ENCODE measurements at places on chromosomes 2 and 18.
A peak's percentile ranks its signal among the peaks of the same experiment; 100 is the strongest.

- peak; percentile 59 for DNase-seq
Measured at GRCh38 chr2:42663106-42663780, 94.8 kb downstream of the MTA3 start.

DNA sequence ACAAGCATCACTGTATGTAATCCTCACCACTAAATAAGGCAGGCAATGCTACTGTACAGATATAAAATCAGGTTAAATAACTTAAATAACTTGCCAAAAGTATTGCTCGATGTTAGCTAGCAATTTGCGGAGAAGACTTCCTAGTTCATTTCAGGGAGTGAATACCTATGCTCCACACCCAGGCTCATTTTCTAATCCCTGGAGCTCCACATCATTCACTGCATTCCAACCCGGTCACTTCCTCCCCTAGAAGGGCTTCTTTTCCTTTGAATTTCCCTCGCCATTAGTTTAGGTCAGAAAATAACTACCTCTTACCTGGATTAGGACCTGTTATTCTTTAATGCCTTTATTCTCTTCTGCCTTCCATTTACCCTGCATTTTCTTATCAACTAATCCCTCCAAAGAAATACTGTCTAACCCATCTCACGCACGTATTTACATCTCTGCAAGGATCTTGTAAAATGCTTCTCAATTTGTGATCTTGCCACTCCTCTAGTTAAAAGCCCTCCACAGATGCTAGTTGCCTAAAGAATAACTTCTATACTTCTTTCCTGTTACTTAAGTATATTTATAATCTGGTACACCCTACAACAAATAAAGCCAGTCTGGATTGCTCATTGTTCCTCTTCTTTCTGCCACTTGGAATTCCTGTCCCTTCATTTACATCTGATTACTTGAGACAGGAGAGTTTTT lies 599.8 kb downstream of the NRXN1 start:
- no peak for DNase-seq

- DNase-seq = no peak
Measured at GRCh38 chr2:178223806-178224205, 29.5 kb downstream of the OSBPL6 start.

GRCh38 chr2:125652280-125652679 lies 1003.7 kb upstream of the GYPC start:
- peak; percentile 61 for DNase-seq

GRCh38 chr18:30450927-30451326 lies 591.6 kb downstream of the DSC3 start:
- DNase-seq = no peak

DNA sequence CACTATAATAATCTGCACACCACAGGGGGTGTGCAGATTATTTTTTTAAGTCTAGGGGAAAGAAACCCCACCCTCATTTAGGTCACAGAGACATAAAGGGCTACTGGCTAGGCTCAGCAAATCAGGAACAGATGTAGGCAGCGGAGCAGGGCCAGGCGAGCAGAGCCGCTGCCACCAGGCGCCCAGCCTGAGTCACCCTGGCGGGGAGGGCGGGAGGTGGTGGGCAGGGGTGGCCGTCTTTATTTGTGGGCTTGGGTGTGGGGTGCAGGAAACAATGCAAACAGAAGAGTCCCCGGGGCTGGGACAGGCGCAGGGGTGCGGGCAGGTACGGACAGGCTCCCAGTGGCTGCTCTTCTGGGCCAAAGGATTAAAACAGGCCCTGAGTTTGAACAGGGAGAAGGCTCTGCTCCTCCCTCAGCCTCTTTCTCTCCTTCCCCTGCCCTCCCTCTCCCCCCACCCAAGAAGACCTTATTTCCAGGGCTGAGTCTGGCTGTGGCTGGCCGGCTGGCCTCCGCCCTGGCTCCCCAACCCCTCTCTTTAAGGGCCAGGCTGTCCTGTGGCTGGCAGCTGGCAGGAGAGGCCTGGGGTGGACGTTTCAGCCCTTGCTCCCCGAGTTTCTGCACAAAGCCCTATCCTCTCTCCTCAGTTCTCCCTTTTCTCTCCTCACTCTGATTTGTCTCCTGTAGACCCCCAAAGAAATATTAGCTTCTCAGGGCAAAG lies 142.9 kb upstream of the SMAD2 start:
- no peak for DNase-seq

DNA sequence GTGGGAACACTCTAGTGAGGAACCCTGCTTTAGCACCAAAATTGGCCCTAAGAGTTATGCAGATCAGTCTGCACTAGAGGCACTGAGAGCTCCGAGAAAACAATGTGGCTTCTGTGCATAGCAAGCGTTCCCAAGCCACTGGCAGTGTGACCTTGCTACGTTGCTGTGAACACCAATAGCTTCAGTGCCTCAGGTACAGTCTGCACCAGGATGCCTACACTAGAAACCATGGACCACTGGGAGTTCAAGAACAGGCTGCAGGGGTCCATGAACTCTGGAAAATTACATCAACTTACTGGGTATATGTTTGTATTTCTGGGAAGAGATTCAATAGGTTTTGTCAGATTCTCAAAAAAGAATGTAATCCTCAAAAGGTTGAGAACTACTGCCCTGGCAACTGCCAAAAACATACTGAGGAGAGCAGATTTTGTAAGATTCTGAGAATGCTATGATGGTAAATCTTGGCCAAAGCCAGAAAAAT lies 18.3 kb upstream of the SP3 start:
- DNase-seq = no peak

DNA sequence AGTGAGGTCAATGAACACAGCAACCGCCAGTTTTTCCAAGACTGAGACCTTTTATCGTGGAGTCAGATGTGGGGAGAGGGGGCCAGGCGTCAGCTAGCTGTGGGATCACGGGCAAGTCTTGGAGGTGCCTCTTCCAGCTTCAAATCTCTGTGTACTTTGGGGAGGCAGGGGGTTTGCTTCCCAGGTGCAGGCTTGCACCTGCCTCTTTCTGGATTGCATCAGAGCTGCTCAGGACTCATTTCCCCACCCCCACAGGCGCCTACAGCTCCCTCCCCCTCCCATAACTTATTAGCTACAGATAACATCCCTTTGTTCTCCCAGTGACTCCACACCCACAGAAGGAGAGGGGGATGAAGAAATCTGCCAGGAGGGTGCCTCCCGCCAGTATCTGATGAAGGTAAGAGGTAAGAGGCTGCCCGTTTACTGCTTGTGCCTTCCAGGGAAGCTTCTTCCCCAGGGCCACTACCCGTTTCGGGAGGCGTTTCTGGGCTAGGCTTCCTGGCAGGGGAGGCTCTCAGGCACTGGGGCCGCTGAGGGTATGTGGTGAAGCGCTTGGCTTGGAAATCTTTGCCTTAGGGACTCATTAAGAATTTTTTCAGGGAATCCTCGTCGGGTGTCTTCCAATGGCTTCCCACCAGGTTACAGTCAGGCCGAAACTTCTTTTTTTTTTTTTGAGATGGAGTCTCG lies 18.8 kb upstream of the MRPL33 start:
- no peak for DNase-seq

- no peak for DNase-seq
Measured at GRCh38 chr2:10957391-10957790, 45.7 kb downstream of the KCNF1 start.

- no peak for DNase-seq
Measured at GRCh38 chr2:207502577-207503198, 27.1 kb upstream of the CREB1 start.

GRCh38 chr2:109466674-109467575 lies 146.8 kb downstream of the SEPTIN10 start:
- DNase-seq = no peak

GRCh38 chr2:43026426-43027096 lies 199.8 kb downstream of the ZFP36L2 start:
- no peak for DNase-seq

DNA sequence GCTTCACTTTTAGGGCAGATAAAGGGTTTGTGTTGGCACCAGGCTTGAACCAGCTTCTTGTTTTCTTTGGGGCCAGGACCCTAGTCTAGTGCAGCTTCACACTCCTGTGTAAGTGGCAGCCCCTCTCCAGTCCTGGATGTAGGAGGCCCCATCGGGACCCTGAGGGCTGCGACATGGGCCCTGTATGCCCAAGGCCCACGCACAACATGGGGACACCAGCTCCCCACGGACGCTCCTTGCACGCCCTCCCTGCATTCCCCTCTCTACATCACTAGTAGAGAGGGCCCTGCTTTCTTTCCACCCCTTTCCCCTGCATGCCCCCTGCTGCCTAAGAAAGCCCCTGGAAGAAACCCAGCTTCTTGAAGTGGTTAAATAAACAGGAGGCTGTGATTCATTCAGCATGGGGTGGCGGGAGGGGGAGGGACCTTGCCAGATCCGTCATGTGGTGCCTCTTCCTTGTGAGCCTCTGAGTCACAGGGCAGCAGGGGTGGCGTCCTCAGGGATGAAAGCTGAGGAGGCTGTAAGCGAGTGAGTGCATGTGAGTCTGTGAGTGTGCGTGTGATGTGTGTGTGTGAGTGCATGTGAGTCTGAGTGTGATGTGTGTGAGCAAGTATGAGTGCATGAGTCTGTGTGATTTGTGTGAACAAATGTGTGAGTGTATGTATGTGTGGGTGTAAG lies 42.5 kb downstream of the COPS8 start:
- DNase-seq = no peak

DNA sequence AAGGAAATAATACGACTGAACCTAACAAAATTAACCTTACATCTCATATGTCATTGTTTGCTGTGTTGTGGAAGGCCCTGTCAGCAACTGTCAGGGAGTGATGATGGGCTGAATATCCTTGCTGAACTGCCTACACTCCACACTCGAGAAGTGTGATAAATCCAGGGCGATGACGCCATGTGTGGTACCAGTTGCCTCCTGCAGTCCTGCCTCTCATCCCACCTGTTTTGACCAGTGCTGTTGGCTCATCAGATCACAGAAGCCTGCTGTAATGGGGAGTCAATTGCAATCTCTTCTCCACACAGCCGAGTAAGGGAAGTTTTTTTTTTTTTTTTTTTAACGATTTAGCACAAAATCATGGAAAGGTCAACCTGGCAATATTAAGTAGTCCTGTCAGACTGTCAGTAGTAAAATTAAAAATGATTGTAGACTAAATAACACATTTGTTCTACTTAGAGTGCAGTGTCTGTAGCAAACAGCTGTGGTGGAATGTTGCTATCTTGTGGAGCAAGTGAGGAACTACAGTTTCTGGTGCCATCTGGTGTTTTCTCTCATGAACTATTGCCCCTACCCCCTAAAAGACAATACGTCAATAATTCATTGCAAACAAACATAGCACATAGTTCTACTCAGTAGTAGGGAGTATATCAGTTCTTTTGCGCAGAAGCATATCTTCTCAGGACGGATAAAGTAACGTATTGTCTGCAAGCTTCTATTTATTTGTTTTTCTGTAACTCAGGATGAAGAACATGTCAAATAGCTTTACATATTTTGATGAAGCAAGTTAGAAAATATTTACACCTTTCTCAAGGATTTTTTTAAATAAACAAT lies 347.6 kb downstream of the CTNNA2 start:
- DNase-seq = peak; percentile 22

GRCh38 chr18:10315522-10315921 lies 138.9 kb upstream of the APCDD1 start:
- no peak for DNase-seq

DNA sequence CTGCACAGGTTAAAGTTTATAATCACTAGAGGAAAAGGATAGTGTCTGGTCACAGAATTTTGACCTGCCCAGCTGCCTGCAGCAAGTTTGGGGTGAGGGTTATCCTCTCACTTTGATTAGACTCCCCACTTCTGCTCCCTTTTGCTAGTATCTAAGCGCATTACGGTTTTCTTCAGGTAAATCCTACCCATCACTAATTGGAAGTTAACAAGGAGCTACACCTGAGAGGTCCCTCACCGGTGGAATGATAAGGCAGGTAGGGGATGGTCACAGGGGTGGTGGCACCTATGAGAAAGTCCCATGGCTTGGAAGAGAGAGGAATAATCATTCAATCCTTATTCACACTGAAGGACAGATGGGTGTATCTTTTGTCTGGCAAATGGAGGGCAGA lies 7.6 kb downstream of the BCL2 start:
- DNase-seq = no peak

- DNase-seq = no peak
Measured at GRCh38 chr2:47504174-47504810, 101.3 kb downstream of the MSH2 start.

- DNase-seq = no peak
Measured at GRCh38 chr2:37629529-37629928, 41.9 kb downstream of the CDC42EP3 start.

Data from SK-N-MC (cell line).